ENCODE measurements at places on chromosomes 12 and 14.
A peak's percentile ranks its signal among the peaks of the same experiment; 100 is the strongest.

DNA sequence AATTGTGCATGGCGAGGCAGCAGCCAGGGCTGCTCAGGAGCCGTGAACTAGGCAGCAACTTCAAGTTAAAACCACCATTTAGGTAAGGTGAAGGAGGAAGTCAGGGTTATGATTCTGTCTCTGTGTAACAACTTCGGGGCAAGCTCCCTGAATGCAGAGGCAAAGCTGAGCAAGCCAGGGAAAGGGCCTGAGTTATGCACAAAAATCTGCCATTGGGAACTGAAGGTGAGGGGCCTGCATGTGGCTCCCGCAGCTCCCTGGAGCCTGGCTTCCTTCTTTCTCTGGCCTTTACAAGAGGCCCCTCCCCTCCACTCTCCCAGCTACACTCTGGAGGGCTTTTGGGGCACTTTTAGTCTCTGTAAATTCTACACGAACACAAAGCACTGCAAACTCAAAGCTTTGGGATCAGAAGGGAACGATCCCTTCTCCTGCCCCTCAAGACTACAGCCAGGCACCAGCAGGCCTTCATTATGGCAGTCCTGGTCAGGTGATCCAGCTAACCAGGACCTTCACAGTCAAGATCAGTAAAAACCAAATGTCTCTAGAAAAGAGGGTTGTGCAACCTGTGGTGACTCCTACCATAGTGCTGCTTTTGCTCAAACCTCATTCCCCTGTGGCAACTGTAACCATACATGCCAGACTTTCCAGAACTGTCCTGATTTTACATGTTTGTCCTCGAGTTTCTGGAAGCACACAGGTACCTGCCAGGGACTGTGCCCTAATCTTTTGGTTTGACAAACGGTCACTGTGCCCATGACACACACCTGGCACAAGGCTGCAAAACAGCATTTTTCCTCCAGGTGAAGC is 67.2 kb upstream of the PTGR2 start:
- peak; percentile 48 for DNase-seq

DNA sequence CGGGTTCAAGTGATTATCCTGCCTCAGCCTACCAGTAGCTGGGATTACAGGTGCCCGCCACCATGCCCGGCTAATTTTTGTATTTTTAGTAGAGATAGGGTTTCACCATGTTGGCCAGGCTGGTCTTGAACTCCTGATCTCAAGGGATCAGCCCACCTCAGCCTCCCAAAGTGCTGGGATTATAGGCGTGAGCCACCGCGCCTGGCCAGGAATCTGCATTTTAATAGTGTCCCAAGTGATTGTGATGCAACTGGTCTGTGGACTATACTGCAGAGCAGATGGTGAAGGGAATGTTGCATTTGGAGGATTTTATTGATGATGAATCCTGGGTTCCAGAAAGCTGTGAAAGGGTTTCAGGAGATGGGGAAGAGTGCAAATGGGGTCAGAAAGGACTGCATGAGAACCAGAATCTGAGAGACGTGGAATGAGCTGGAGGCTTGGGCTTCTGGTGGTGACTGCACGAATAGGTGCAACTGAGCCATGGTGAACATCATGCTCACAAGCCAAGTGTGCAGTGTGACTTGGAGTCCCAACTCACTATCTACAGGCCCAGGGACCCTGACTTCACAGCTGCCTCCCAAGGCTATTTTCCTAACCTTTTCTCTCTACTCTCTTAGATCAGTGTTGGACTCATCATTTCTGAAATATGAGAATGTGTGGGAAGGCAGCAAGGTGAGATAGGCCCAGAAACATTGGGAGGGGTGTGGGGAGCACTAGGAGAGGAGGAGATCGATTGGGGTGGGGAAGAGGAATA is 4.5 kb downstream of the RPS26 start:
- no peak for DNase-seq

DNA sequence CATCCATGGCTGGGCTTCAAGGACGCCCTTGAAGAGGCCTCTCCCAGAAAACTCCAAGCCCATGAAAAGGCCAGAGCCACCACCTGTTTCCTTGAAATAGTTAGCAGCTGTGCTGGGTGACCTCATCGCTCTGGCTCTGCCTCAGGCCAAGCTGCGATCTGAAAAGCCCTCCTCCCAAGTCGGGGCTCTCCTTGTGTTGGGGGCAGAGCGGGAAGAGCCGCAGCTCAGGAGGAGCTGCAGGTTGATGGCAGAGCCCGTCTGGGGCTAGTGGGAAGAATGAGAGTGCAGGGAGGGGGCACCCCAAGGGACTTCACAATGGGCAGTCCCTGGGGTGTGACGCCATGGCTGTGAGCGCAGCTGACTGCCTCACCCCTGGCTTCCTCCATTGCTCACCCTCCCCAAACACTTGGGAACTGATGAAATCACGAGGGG is 50.0 kb upstream of the STON2 start:
- no peak for DNase-seq

- DNase-seq, result no peak
Observed at GRCh38 chr12:127987199-127987901, 279.6 kb upstream of the TMEM132C start.

DNA sequence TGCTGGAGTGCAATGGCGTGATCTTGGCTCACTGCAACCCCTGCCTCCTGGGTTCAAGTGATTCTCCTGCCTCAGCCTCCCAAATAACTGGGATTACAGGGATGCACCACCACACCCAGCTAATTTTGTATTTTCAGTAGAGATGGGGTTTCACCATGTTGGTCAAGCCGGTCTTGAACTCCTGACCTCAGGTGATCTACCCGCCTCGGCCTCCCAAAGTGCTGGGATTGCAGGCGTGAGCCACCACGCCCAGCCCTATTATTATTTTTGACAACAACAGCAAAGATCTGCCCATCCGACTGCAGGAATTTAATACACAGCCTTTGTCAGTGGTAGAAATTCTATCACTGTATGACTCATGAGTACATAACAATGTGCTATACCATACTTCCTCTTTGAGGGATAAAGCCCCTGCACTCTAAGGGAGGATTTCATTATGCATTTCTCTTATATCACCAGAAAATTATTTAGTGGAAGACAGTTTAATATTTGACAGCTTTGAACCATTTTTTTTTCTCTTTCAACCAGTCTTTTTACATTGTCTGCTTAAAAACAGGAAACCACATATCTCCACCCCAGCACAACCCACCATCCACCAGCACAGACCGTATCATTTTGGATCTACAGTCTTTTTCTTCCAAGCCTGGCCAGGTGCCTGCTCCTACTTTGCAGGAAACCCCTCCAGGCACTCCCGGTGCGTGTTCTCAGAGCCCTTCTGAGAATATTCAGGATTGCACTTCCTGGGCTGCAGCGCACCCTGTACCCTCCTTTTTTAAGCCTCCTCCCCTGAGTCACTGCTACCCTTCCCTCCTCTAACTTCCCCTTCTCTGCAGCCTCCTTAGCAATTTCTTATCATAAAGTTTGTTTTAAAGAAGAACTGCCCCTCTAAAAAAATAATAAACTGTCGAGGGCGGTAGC is 594 bp downstream of the ARHGDIB start:
- peak; percentile 77 for DNase-seq

GRCh38 chr14:81386290-81386745 is 13.8 kb downstream of the STON2 start:
- DNase-seq, result no peak

- DNase-seq, result no peak
Observed at GRCh38 chr12:61797266-61797665, 462.9 kb upstream of the USP15 start.

GRCh38 chr12:31801872-31802271 is 73.1 kb upstream of the AMN1 start:
- no peak for DNase-seq

DNA sequence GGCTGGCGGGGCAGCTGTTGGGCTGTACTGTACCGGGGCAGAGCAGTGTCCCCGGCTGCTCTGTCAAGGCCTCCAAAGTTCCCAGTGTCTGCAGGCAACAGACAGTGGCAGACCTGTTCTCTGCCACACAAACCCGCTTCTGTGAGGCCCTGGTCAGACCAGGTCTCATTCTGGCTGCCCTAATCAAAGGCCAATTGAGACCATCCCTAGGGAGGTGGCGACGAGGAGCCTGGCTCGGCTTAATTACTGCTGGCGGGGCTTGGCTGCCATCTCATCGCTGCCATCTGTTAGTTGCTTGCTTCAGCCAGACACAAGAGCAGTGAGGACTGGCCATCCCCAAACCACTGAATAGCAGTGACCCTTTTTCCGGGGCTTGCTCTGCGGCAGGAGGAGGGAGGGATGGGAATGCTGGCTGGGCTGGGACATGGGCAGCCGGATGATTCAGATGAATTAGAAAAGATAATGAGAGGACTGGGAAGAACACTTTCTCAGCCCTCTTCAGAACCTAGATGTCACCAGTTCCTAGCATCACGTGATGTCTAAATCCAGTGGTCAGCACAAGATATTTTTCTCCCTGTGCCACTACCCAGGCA is 24.5 kb downstream of the ERG28 start:
- DNase-seq, result no peak
